ENCODE measurements at places on chromosomes 11 and 22. TPM values are rescaled to one million over a fixed set of nuclear protein-coding genes. Genes with fewer than 3 reads are reported as not detected.

GRCh38 chr11:24900514-24900913 is 403.7 kb downstream of the LUZP2 start:
- no peaks in the 10 kb centered on the region for H3K27me3 ChIP-seq
- DNase-seq: no peak
- H3K36me3 ChIP-seq: no peaks in the 10 kb centered on the region
- H3K4me3 ChIP-seq: no peak overlapping the region
- H3K4me1 ChIP-seq: no peaks in the 10 kb centered on the region

DNA sequence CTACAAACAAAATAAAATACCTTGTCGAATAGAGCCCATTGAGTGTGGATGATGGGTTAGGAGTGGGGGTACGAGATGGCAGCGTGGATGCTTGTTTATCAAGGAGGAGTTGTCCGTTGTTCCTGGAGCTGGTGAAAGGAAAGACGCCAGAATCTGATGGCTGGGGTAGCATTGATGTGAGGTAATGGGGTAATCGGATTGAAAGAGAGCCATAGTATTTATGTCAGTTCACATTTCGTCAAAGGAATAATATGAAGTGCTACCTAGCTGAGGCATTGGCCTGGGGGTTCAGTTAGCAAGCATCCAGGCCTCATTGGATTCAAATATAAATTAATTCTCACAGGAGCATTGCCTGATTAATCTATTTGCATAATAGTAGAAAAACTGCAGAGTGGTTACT is 16.9 kb upstream of the DBX1 start:
- H3K27me3 ChIP-seq: peaks cover 11% of the 10 kb centered on the region
- H3K4me1 ChIP-seq: no peaks in the 10 kb centered on the region
- no peak for DNase-seq
- no peak overlapping the region for H3K27ac ChIP-seq
- no peaks in the 10 kb centered on the region for H3K36me3 ChIP-seq

GRCh38 chr22:50547263-50547985 is 1.7 kb downstream of the KLHDC7B start:
- H3K36me3 ChIP-seq: peaks cover 7% of the 10 kb centered on the region
- peak overlapping the region; percentile 84 for H3K27ac ChIP-seq
- H3K4me3 ChIP-seq: peak overlapping the region; percentile 67
- peaks cover 34% of the 10 kb centered on the region for H3K4me1 ChIP-seq

GRCh38 chr22:37633625-37634416 is 5.6 kb upstream of the SH3BP1 start:
- DNase-seq: peak; percentile 85
- no peaks in the 10 kb centered on the region for H3K27me3 ChIP-seq
- peak overlapping the region; percentile 92 for H3K27ac ChIP-seq
- peaks cover 59% of the 10 kb centered on the region for H3K4me1 ChIP-seq
- H3K4me3 ChIP-seq: peak overlapping the region; percentile 77

GRCh38 chr11:38206663-38207062 is 1608.6 kb upstream of the RAG2 start:
- no peaks in the 10 kb centered on the region for H3K27me3 ChIP-seq
- H3K36me3 ChIP-seq: no peaks in the 10 kb centered on the region
- H3K27ac ChIP-seq: no peak overlapping the region
- H3K4me1 ChIP-seq: no peaks in the 10 kb centered on the region

GRCh38 chr11:72236083-72236697 is 7.8 kb downstream of the PHOX2A start:
- no peak for DNase-seq
- no peak overlapping the region for H3K27ac ChIP-seq
- peaks cover 20% of the 10 kb centered on the region for H3K27me3 ChIP-seq
- peaks cover 50% of the 10 kb centered on the region for H3K36me3 ChIP-seq
- no peak overlapping the region for H3K4me3 ChIP-seq

GRCh38 chr22:43562843-43563242 is 151.0 kb downstream of the MPPED1 start:
- H3K4me1 ChIP-seq: no peaks in the 10 kb centered on the region
- H3K27ac ChIP-seq: no peak overlapping the region
- DNase-seq: no peak
- H3K4me3 ChIP-seq: no peak overlapping the region
- no peaks in the 10 kb centered on the region for H3K27me3 ChIP-seq

DNA sequence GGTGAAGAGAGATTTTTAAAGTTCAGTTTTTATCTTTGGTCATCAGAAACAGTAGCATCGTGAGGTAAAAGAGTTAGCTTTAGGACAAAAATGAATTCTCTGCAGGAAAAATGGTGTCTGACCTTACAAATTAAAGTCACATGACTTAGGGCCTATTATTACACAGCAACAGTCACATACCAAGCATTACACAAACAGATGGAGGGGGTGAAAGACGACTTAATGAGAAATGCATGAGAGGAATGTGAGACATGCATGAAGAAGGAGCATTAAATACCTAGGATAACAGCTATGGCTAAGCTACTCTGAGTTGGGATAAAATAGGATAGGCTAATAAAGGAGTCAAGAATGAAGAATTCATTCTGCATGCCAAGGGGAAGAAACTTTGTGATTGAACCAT is 77.5 kb downstream of the BLID start:
- no peak overlapping the region for H3K4me3 ChIP-seq
- H3K27me3 ChIP-seq: no peaks in the 10 kb centered on the region
- no peak for DNase-seq
- H3K27ac ChIP-seq: no peak overlapping the region
- H3K36me3 ChIP-seq: no peaks in the 10 kb centered on the region

Gene TEAD1
- 0.66 TPM for total RNA-seq

Gene MMP8
- total RNA-seq: not detected

- H3K27ac ChIP-seq: no peak overlapping the region
- no peaks in the 10 kb centered on the region for H3K4me1 ChIP-seq
- no peak overlapping the region for H3K4me3 ChIP-seq
- no peaks in the 10 kb centered on the region for H3K36me3 ChIP-seq
- peaks cover 13% of the 10 kb centered on the region for H3K27me3 ChIP-seq
Measured at GRCh38 chr11:124937336-124937935, 1.6 kb upstream of the HEPACAM start.

GRCh38 chr11:35146711-35147110 is 7.7 kb downstream of the CD44 start:
- peak; percentile 70 for DNase-seq
- peaks cover 94% of the 10 kb centered on the region for H3K36me3 ChIP-seq
- peaks cover 83% of the 10 kb centered on the region for H3K4me1 ChIP-seq
- H3K27me3 ChIP-seq: no peaks in the 10 kb centered on the region

DNA sequence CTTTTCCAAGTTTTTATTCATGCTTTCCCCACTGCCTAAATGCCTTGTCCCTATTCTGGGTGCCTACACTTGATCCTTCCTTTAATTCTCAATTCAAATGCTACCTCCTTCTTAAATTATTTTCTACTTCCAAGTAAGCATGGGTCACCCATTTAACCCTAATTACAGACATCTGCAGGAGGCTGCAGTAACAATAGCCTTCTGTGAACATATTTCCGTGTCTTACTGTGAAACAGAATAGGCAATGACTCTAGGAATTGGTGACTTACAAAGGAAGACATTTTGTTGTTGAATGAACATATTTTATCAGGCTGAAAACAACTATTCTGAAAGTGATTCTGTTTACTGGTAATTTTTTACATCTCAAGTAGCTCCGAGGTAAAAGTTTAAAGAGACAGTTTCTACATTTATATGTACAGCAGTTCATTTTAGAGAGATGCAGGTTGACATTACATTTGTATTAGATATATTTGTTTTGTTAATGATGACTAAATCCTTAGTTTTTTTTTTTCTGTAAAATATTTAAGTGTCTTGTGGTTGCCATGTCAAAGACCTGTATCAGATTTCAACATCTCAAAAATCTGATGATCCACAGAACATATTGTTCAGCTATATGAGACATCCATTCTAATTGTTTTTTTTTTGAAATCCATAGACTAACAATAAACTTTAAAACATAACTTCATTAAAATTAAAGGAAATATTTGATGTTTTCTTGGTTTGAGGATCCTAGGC is 316.8 kb downstream of the CASP12 start:
- no peaks in the 10 kb centered on the region for H3K36me3 ChIP-seq
- H3K4me3 ChIP-seq: no peak overlapping the region
- DNase-seq: no peak
- no peak overlapping the region for H3K27ac ChIP-seq
- no peaks in the 10 kb centered on the region for H3K4me1 ChIP-seq

DNA sequence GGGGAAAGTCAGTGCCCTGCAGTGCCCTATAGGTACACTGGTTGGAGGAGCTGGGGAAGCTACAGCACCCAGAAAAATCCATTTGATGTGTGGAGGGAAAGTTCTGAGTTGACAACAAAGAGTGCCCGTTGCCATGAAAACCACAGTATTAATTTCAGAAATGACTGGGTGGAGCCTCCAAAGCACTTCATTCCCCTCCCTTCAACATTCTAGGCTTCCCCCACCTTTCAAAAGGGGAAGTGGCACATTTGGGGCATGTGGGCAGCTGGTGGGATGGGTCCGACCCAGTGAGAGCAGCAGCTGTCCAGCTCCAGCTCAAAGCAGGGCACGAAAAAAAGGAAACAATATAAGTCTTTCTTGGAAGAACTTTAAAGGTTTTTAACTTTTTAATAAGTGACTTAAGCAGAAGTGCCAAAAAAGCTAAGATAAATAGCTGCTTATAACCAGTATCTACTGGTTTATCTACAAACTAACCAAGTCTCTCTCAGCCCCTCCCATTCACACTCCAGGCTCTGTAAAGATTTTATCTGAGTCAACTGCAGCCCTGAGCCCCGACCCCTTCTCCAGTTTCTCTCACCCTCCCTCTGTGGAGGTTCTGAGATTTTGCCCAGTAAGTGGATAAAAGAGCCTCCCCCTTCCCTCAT is 9.0 kb upstream of the AHNAK start:
- peaks cover 86% of the 10 kb centered on the region for H3K4me1 ChIP-seq
- peak; percentile 92 for DNase-seq
- peak overlapping the region; percentile 78 for H3K4me3 ChIP-seq
- H3K27me3 ChIP-seq: peaks cover 2% of the 10 kb centered on the region

Gene OOSP4A
- not detected for total RNA-seq

GRCh38 chr22:20503816-20504215 is 3.6 kb upstream of the MED15 start:
- no peak overlapping the region for H3K4me3 ChIP-seq
- peaks cover 13% of the 10 kb centered on the region for H3K36me3 ChIP-seq
